AML-193 (cell line): ENCODE measurements at places on chromosomes 16 and 17.

GRCh38 chr16:61936522-61936921 lies 99.7 kb downstream of the CDH8 start:
- no peak for DNase-seq

DNA sequence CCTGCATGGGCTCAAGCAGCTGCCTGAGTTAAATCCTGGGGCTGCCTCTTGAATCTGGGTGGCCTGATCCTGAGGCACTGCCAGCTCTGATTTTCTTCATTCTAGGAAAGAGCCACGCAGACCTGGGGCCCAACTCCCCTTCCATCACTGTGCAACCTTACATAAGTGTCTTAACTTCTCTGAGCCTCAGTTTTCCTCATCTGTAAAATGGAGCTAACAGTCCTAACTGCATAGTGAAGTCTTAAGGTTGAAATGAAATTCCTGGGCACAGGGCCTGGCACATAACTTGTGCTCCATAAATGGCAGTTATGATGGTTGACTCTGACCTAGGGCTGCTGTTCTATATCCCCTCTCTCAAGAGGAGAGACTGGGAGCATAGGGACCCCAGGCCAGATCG lies 236.6 kb downstream of the GSG1L start:
- no peak for DNase-seq

DNA sequence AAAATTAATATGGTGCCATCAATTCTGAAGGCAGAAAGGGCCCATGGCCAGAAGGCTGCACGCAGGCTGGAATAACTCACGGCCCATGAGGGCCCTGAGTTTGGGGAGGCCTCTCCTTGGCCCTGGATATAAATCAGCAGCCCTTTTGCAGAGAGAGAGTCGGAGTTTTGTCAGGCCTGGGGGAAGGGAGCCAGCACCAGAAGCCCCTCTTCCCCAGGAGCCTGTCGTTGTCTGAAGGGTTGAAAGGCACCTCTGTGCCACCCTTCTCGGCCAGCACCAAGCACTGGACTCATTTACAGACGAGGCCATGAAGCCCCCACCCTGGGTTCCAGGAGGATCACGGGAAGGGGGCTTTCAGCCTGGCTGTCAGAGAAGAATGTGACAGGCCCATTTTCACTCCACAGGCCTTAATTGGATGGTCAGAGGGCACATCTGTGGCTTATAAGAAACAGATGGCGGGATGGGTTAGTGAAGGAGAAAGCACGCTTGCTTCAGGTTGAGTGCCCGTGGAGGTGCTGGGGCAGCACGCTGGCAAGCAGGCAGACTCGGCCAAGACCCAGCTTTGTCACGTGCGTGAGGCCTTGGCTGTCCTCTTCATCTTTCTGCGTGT lies 140.6 kb downstream of the CLEC16A start:
- no peak for DNase-seq

DNA sequence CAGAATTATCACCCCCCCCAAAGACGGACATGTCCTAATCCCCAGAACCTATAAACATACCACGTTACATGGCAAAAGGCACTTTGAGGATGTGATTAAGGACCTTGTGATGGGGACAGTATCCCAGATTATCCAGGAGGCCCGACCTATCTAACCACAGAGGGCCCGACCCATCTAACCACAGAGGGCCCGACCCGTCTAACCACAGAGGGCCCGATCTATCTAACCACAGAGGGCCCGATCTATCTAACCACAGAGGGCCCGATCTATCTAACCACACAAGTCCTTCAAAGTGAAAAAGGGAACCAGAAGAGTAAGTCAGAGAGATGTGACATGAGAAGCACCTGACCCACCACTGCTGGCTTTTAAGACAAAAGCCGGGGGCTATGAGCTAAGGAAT lies 56.8 kb downstream of the ANKFY1 start:
- DNase-seq = no peak

DNA sequence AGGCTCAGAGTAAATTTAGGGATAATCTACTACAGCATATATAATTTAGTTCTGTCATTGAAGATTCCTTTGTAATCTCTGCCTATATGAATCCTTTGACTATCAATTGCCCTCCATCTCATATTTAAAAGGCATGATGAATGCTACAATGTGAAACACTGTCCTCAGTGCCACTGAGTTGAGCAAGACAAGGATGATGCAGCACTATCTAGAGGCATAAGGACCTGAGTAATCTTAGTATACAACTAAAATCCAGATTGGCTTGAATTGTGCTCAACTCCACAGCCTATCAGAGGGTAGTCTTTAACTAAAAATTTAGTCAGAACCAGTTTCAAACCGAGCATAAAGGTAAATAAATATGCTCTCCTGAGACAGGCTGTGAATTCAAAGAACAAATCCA lies 11.6 kb upstream of the STRADA start:
- peak; percentile 59 for DNase-seq

GRCh38 chr17:21276264-21276588 lies 8.3 kb upstream of the MAP2K3 start:
- no peak for DNase-seq

- DNase-seq = peak; percentile 99
Measured at GRCh38 chr17:83200231-83200699, 120.9 kb downstream of the METRNL start.

DNA sequence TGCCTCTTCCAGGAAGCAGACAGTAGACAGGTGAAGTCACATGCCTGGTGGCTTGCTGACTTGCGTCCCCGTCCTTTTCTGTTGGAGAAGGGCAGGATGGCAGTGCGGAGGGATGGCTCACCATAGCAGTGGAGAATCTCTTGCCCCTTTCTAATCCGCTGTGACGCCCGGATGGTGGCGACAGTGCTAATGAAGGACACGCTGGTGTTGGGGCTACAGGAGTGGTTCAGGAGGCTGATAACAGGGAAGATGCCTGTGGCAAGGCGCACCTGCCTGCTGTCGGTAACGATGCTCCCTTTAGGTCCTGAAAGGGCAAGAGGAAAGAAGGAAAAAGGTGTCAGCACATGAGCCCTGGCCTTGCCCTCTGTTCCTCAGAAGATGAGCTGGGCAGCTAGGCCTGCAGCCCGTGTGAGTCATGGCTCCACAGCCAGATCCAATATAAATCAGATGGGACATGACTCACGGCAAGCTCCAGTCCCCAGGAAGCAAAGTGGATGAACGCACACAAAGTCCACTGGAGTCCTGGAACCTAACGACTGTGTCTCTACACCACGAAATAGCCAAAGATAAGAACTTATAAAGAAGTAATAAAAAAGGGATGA lies 25.5 kb downstream of the SERPINF1 start:
- DNase-seq = no peak
